SJSA1 (cell line): ENCODE measurements at places on chromosomes 5 and 9. TPM values are rescaled to one million over a fixed set of nuclear protein-coding genes. Genes with fewer than 3 reads are reported as not detected.

NMUR2 gene
- not detected in 2 replicates for total RNA-seq

ABHD17B gene
- 11.3 and 13.7 TPM in 2 replicates for total RNA-seq

HAVCR1 gene
- total RNA-seq, result not detected in 2 replicates

CDH9 gene
- total RNA-seq, result not detected in 2 replicates

TAS2R1 gene
- not detected in 2 replicates for total RNA-seq

SHOC1 gene
- total RNA-seq, result not detected in 2 replicates

DNA sequence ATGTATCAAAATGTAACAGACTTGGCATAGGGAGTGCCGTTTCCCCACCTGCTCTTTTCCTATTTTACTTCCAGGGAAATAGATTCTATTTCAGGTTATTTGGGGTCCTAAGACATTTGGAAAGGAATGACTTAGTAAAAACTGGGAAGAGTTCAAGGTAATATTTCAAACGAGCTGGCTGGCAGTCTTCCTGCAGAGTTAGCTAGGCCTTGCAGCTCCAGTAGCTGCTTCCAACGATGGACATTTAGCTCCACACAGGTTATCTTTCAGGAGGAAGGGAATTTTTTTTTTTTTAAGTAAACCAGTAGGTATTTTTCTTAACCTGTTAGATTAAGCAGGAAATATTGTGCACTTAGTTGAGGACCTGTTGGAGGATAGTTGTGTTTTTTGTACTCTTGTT lies 45.2 kb downstream of the TLE4 start:
- H3K27me3 ChIP-seq, result no peaks in the 10 kb centered on the region
- H3K27ac ChIP-seq, result no peak overlapping the region
- H3K4me3 ChIP-seq, result no peak overlapping the region
- peaks cover 21% of the 10 kb centered on the region for H3K4me1 ChIP-seq
- DNase-seq, result no peak

DNA sequence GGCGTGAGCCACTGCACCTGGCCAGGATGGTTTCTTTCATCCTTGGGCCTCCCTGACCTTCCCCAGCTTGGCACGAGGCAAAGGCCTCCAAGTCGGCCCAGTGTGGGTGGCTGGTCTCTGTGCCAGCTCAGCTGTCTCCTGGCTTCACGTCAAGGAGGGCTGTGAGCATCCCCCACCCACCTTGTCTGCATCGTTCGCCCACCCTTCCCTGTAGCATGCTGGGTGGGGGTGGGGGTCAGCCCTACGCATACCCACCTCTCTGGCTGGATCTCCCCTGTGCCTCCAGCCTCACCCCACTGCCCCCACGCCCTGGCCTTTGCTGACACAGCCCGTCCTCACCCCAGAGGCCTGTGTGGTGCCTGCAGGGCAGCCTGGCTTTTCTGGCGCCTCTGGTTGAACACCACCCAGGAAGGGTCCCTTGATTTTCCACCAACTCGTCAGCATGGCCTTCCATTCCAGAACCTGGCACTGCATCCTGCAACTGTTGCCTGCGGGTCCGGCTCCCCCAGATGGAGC lies 8.8 kb upstream of the WDR5 start:
- no peak for DNase-seq
- H3K36me3 ChIP-seq, result no peaks in the 10 kb centered on the region
- no peaks in the 10 kb centered on the region for H3K27me3 ChIP-seq

GRCh38 chr9:135522137-135522877 lies 1.1 kb downstream of the LCN1 start:
- H3K4me1 ChIP-seq, result no peaks in the 10 kb centered on the region
- no peak overlapping the region for H3K27ac ChIP-seq
- no peak for DNase-seq
- 0 out of 2 replicates have a peak, but pooled peaks cover 2% of the 10 kb centered on the region for H3K27me3 ChIP-seq
- H3K36me3 ChIP-seq, result no peaks in the 10 kb centered on the region
- H3K4me3 ChIP-seq, result no peak overlapping the region

DNA sequence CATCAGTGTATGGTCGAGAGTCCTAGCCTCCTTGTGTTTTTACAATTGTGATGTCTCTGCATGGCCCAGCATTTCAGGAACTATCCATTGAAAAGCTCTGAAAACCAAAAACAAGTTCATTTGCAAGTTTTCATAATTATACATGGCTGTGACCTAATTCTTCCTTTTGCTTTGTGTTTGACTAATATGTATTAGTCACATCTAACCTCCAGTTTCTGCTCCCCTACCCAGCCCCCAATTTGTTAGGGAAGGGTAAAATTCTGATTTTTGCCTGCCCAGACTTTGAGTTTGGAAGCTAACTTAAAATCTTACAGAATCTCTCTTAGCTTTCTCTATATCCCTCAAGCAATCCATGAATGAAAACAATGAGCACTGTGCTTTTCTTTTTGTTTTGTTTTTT lies 128.2 kb upstream of the SEMA6A start:
- DNase-seq, result no peak
- no peaks in the 10 kb centered on the region for H3K36me3 ChIP-seq
- H3K4me1 ChIP-seq, result no peaks in the 10 kb centered on the region
- H3K4me3 ChIP-seq, result no peak overlapping the region
- H3K27ac ChIP-seq, result no peak overlapping the region

DNA sequence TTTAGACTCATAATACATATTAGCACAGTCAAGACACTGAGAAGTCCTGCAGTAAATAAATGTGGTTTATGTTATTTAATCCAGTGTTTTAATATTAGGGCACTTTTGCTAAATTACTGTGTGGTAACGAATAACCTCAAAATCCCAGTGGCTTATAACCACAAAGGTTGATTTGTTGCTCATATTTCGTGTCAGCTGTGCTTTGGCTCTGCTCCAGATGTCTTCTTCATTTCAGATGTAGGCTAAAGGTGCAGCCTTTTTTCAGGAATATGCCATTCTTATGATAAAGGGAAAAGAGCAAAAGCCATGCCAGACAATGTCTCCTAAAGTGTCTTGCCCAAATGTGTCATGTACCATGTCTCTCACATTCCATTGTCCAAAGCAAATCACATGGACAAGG lies 144.8 kb downstream of the BRINP1 start:
- no peaks in the 10 kb centered on the region for H3K36me3 ChIP-seq
- H3K4me3 ChIP-seq, result no peak overlapping the region
- H3K27me3 ChIP-seq, result no peaks in the 10 kb centered on the region
- DNase-seq, result no peak

DNA sequence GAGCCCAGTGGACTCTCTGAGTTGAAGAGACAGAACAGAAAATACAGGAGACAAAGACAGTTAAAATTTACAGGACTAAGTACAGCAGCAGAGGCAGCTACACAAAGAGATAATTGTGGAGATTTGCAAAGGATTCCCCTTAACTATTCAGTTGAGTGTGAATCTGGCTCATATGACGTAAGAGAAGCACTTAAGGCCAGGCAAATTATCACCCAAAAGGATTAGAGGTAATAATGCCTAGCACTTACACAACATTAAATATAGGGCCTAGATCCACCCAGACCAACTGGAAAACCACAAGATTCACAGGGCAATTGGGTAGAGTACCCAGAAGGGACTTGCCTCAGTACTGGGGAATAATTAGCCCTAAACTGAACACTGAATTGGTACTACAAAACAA lies 41.3 kb downstream of the ADAMTS6 start:
- H3K4me1 ChIP-seq, result no peaks in the 10 kb centered on the region
- no peaks in the 10 kb centered on the region for H3K36me3 ChIP-seq
- no peak overlapping the region for H3K27ac ChIP-seq

- H3K27me3 ChIP-seq, result peaks cover 32% of the 10 kb centered on the region
- peaks cover 20% of the 10 kb centered on the region for H3K4me1 ChIP-seq
- no peak overlapping the region for H3K4me3 ChIP-seq
- no peaks in the 10 kb centered on the region for H3K36me3 ChIP-seq
Observed at GRCh38 chr5:116578676-116579075, 4.1 kb upstream of the SEMA6A start.

DNA sequence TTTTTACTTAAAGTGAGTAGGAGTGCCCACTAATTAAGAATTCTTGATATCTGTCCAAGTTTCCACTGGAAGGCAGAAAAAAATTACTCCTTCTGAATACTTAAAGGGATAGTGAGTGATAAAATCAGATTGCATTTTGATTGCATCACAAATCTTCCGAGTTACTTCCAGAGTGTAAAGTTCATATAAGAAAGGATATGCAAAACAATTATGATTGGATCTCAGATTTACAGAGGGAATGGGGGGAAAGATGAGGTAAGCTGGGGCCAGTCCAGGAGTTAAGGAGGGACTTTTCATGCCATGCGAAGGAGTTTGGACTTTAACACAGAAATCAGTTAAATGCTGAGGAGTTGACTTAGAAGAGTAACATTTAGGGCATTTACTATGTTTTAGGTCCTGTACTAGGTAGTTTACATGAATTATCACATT lies 9.3 kb upstream of the RNF145 start:
- H3K27me3 ChIP-seq, result no peaks in the 10 kb centered on the region
- no peak overlapping the region for H3K27ac ChIP-seq
- no peak for DNase-seq
- peaks cover 14% of the 10 kb centered on the region; the same call in 1 of the 2 replicates for H3K4me1 ChIP-seq
- no peak overlapping the region for H3K4me3 ChIP-seq
- H3K36me3 ChIP-seq, result no peaks in the 10 kb centered on the region
